Fibroblast of skin of right quadriceps (primary cell): ENCODE measurements at places on chromosomes 1 and 21.
A peak's percentile ranks its signal among the peaks of the same experiment; 100 is the strongest.

- DNase-seq: peak; percentile 58
Measured at GRCh38 chr1:64171797-64172281, 31.6 kb upstream of the UBE2U start.

- no peak for DNase-seq
Measured at GRCh38 chr1:72938408-72938807, 656.1 kb upstream of the NEGR1 start.

DNA sequence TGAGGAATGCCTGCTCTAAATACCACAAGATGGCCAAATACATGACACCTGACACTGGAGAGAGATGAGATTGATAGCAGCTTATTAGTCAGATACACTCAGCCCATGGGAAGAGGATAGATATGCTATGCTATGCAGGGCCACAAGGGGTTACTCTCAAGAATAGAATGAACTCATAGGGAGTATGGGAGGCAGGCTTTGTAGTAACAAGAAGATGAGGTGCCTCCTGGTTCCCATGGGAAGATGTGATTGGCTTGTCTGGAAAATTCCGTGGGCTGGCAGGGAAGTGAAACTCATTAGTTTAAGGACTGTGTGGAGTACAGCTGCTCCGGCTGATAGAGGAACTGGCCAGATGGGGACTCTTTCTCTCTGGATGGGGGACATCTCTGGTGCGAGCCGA lies 16.5 kb downstream of the CCDC30 start:
- peak; percentile 14 for DNase-seq

DNA sequence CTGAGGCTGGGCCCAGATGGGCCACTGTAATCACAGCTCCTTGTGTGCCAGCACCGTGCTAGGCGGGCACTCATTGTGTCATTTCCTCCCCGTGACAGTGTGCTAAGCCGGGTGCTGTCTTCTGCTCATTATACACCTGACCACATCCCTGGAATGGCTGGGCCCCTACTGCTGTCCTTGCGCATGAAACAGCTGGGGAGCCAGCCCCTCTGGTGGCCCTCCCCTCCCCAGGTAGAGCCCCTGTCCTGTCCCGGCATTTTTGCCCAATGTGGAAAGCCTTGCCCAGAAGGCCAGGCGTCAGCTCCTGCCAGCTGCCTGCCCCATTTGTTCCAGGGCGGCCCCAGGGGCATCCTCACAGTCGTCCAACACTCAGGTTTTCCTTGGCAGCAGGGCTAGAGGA lies 107.4 kb upstream of the CASZ1 start:
- DNase-seq: no peak

- peak; percentile 21 for DNase-seq
Measured at GRCh38 chr21:31731056-31731856, 662 bp downstream of the SCAF4 start.

GRCh38 chr1:23481904-23482303 lies 2.1 kb downstream of the ASAP3 start:
- DNase-seq: no peak

- DNase-seq: no peak
Measured at GRCh38 chr1:160841079-160841478, 21.6 kb downstream of the CD244 start.

GRCh38 chr21:27647921-27648320 lies 681.0 kb upstream of the ADAMTS5 start:
- peak; percentile 17 for DNase-seq

GRCh38 chr1:37071829-37072228 lies 37.5 kb upstream of the GRIK3 start:
- no peak for DNase-seq

DNA sequence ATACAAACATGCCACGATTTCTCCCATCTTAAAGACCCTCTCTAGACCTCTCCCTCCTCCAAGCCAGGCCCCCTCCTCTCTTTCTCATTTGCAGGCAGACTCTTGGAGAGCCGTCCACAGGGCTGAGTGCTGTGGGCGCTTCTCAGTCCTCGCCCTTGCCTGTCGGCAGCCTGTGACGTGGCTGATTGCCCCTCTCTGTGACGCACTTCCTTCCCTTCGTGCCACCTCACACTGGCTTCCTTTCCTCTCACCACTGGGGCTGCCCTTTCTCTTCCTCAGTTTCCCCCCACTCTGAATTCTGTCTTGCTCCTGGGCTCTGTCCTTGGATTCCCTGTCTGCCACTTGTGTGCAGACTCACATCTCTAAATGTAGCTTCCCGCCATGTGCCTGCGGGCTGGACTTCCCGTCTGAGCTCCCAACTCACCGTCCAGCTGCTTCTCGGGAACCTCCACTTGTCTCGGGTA lies 227.2 kb downstream of the CAMTA1 start:
- DNase-seq: no peak

DNA sequence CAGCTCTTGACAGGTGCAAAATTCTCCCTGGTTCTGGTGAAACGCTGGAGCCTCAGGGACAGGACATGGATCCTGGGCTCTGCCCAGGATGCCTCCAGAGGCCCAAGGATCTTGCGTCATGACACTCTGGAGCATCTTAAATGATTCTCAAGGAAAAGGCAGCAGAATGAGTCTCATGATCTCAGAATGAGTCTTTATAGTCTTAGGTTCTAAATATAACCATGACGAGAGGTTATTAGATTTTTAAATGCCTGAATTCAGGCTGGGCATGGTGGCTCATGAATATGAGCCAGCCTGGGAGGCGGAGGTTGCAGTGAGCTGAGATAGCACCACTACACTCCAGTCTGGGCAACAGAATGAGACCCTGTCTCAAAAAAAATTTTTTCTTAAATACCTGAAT lies 55.5 kb downstream of the ECE1 start:
- DNase-seq: peak; percentile 13

DNA sequence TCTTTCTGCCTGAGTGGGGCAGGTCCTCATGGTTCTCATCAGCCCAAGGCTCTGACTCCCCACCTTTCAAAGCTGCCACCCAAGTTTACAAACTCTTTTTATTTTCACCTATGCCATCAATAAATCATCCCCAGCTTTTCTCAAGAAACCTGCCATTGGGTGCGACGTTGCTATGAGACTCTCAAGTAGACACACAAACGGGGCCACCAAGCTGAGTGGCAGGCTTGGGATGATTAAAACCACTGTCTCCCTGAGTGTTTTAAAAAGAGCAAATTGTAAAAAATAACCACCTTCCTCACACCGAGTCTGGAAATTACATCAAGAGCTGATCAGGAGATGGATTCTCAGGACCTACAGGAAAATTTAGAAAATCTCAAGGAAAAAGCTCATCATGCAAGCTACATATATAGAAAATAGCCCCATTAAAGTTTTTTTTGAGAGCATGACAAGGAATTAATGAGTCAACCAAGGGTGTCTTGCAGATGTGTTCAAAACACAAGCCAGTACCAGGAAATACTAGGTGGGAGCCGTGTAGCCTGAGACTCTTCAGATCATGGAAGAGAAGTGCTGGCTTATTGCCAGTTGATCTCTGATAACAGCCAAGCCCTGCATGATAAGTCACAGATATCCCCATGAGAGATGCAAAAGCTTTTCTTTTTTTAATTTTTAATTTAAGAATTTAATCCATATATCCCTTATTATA lies 158.4 kb upstream of the BACE2 start:
- no peak for DNase-seq

- DNase-seq: no peak
Measured at GRCh38 chr1:192628396-192629057, 7.4 kb upstream of the RGS13 start.

DNA sequence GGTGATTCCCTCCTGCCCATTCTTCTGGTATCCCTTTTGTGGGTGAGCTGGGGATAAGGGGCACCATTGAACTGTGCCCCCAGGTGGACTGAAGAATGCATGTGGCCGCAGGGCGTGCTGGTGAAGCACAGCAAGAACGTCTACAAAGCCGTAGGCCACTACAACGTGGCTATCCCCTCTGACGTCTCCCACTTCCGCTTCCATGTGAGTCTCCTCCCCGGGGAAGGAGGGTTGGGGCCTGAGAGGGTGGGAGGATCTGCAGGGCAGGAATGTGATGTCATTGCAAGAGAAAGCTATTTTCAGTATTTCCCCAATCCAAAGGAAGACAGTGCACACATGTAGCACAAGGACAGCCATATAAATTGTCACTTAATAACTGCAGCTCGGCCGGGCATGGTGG lies 7.5 kb upstream of the KPNA6 start:
- DNase-seq: peak; percentile 20

DNA sequence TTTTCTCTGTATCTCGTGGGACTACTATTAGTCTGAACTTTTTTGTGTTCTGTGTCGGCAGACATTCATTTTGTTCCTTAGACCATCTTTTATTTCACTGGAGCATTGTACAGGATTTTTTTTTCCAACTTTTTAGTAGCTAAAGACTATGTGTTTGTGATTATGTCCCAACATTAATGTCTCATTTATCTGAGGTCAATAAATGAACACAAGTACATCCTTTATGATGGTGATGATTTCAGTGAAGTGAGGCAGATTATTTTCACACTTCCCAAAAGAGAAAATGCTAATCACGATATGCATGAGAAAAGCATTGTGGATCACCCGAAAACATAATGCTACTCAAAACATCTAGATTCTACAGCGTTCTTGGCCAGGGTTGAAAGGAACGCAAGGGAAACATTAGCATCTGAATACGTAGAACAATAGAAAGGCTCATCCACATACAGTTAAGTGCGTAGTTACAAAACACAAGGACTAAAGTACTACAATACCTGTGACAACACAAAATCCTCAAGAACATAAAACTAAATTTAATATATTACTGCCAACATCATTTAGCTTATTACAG lies 981.7 kb upstream of the NCAM2 start:
- no peak for DNase-seq

- DNase-seq: no peak
Measured at GRCh38 chr1:182259968-182260367, 131.6 kb downstream of the GLUL start.

DNA sequence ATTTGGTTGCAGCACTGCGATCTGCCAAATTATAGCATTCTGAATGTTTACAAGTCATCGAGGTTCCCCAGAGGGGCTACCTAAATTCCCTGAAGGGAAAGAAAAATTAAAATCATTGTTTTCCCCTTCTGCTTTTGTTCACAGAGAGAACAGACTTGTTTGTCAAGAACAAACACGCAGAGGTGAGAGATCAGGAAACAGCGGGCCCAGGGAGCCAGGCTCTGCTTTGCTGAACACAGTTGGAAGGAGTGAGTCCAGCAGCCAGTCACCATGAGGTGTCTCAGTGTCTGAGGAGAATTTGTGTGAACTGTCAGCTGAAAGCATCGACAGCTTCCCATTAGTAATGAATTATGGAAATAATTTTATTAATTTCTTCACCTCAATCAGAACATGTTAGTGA lies 52.5 kb downstream of the RWDD3 start:
- DNase-seq: no peak

DNA sequence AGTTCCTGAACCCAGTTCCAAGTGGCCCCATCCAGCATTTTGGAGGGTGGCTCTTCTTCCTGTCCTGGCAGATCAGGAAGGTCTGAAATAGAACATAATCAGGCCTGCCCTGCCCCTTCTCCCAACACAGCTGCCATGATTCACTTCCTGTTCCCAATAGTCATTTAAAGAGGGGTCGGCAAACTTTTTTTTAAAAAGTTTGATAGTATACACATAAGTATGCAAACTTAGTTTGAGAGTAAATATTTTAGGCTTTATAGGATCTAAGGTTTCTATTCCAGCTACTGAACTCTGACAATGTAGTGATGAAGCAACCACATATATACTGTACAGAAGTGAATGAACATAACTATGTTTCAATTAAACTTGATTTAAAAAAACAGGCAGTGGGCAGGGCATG lies 66.4 kb downstream of the LUZP1 start:
- peak; percentile 71 for DNase-seq

DNA sequence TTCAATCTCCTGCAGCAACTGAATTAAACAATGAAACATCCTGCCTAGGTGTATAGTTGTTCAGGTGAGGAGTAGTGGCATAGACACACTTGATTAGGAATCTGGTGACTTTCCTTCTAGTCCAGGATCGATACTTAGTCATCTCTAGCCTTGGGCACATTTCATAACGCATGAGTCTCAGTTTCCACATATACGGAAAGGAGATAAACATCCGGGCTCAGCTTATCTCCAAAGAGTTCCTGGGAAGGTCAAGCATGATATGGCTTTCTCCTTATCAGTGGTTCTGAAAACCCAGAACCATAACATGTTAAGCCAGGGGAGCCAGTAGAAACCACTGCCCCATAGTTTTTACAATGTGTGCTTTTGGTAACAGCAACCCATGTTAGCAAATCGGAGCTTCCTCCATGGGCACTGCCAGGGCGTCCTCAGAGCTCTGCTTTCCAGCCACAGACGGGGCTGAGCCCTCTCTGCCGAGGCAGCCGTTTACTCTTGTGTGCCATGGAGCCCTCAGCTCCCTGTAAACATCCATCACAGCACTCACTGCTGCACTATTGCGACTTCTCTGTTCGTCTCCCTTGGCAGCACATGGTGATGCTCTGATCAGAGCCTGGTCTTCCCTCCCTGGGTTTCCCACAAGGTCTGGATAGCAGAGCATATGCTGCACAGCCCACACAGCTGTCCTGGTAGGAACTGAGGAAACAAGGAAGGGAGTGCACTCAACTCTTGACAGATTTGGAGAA lies 34.6 kb downstream of the RUNX1 start:
- DNase-seq: no peak

- DNase-seq: no peak
Measured at GRCh38 chr1:183275322-183275721, 89.3 kb downstream of the LAMC2 start.

DNA sequence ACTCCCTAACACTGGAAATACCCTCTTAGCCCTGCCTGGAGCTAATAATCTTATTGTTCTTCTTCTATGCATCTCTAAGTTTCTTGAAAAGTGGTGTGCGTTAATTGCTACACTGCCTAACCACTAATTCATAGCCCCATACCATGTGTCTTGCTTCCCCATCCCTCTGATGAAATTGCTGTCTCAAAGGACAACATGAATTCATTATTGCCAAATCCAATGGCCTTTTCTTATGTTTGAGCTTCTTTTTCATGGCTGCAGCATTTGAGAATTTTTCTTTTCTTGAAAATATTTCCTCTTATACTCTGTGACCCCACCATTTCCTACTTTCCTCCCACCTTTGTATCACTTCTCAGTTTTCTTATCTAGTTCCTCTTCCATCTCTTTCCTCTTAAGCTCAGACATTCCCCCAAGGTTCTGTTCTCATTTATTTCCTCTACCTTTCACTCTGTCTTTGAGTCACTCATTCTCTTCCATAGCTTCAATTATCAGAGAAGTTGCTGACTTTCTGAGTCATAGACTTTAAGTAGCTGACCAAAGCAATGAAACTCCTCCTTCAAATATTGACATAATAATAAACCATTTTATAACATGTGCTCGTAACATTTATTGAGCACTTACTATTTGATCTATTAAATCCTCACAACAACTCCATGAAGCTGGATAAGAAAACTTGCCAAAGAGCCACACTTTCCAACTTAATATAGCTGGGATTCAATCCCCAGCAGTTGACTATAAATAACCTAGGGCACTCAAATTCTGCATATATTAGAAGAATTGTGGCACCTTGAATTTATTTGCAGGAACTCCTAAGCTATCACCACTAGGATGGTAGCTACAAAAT lies 35.5 kb upstream of the ATP6V1G3 start:
- DNase-seq: peak; percentile 10

GRCh38 chr1:213523781-213524398 lies 463.9 kb upstream of the PROX1 start:
- DNase-seq: no peak

GRCh38 chr1:160006312-160006940 lies 25.4 kb downstream of the PIGM start:
- peak; percentile 63 for DNase-seq

- DNase-seq: no peak
Measured at GRCh38 chr1:221800831-221801230, 58.9 kb upstream of the DUSP10 start.
